ENCODE measurements at places on chromosomes 12 and 14.

GRCh38 chr14:68506021-68506644 is 286.7 kb downstream of the ZFP36L1 start:
- DNase-seq, result no peak

DNA sequence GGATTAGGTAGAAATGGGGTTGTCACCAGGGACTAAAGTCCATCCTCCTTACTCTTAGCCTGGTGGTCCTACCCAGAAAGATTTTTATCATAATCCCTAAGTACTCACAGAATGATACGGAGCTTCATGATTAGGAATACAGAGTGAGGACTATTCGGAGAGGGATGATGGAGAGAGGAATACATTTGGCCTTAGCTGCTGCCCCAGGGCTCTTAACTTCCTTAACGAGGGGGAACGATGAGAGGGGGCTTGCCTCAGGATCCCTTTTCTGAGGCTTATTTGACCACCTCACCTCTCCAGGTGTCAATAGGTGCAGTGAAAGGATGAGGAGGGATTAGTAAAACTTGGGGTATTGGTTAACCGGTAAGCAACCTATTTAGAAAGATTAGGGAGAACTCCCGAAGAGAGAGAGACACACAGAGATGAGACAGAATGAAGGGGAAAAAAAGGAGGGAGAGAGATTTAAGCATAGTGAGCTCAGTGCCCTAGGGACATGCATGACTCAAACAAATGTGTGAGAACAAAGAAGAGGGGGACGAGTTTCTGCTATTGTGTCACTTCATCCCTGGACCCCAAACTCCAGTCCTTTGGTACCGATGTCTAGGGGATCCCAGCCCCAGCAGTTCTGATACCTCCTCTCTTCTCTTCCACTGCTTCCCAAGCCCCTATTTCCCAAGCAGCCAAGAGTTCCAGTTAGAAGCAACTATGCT is 1.1 kb downstream of the NFE2 start:
- DNase-seq, result no peak

DNA sequence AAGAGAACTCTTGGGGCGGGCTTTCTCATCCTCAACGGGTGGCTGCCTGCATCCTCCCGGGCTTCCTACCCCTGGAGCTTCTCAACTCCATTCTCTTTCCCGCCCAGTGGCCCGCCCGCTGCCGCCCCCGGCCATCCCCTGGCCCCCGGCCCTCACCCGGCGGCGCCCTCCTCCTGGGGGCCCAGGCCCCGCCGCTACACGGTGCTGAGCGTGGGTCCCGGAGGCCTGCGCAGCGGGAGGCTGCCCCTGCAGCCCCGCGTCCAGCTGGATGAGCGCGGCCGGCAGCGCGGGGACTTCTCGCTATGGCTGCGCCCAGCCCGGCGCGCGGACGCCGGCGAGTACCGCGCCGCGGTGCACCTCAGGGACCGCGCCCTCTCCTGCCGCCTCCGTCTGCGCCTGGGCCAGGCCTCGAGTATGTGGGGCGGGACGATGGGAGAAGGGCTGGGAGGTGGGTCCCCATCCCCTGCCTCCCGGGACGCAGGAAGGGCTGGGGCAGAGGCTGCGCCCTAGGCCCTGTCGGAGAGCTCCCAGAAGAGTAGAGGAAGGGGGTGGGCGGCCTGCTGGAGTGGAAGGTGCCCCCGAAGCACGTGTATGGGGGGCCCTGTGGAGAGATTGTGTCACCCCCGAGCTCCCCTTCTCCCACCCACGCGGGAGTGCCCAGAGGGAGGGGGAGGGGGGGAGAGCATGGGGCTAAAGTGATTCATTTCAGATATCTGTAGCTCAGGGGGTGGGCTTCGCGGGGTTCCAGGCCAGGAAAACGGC is 1.5 kb downstream of the LAG3 start:
- DNase-seq, result no peak

DNA sequence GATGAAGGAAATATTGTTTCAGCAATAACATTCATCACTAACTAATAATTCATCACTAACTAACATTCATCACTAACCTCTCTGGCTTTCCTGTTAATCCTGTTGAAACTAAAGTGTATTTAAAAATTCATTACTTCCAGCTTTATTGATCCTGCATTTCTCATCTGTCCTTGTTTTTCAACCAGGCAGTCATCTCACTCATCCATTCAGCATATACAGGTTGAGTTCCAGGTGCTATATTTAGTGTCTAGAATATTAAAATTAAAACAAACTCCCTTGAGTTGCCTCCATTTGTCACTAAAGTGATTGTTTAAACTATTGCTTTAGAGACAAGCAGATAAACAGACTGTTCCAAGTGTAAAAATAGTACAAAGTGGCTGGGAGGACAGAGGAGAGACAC is 58.1 kb downstream of the ATXN7L3B start:
- DNase-seq, result no peak

DNA sequence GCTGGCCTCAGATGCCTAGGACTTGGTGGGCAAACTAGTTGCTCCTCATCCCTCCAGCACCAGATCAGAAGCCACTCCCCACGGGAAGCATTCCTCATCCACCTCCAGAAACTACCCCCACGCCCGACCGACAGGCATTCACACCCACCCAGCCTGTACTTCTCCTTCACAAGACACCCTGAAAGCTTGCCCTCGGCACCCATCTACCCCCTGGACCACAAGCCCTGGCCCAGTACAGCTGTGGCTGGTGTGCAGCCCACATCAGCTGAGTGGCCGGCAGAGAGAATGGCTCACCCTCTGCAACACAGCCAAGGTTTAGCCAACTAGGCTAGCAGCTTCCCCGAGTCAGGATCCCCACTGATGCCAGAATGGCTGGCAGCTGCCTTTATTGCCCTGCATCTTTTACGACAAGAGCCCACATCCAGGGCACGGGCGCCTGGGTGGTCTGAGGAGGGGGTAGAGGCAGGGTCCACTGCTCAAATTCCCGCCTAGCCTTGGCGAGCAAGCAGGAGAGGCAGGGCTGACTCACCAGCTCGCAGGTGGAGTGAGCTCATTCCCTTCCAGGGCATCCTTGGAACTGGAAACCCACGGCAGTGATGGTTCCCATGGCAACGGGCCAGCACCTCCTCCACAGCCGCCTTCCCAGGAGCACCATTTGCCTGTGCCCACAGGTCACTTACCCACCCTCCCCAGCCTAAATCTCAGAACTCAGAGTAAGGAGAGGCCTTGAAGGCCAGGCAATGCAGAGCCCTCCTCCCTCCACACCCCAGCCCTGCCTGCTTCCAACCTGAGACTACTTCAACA is 17.1 kb downstream of the ACTN1 start:
- DNase-seq, result no peak

GRCh38 chr14:81567302-81567701 is 33.6 kb upstream of the SEL1L start:
- DNase-seq, result no peak

GRCh38 chr12:104736307-104736706 is 221.8 kb downstream of the SLC41A2 start:
- DNase-seq, result no peak

DNA sequence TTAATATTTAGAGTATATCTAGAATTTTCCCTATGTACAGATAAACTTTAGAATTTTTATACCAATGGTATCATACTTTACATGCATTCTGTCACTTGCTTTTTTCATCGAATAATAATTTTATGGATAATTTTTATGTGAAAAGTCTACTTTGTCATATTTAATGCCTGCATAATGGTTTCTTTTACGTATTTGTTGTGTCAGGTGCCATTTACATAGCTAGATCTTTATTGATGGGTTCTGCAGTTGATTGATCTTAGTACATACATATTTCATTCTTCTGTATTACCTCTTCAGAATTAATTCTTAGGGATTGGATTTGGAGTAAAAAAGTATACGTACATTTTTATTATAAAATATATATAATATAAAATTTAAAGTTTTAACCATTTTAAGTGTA is 77.7 kb upstream of the NEDD1 start:
- no peak for DNase-seq

DNA sequence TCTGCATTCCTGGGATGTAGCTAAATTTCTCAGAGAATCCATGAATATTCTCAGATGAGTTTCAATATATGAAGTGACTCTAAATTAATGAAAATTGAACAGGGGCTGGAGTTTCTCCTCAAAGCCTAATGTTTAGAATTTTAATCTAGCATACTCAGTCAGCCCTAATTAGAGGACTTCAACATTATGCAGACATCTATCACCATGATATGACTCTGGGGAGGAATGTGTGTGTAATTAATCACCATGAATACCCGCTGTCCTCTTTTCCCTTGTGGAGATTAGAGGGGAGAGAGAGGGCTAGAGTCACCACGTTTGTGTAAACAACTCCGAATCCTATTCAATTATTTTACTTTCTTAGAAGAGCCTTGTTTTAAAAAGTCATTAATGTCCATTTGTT is 698.6 kb upstream of the MDGA2 start:
- no peak for DNase-seq

DNA sequence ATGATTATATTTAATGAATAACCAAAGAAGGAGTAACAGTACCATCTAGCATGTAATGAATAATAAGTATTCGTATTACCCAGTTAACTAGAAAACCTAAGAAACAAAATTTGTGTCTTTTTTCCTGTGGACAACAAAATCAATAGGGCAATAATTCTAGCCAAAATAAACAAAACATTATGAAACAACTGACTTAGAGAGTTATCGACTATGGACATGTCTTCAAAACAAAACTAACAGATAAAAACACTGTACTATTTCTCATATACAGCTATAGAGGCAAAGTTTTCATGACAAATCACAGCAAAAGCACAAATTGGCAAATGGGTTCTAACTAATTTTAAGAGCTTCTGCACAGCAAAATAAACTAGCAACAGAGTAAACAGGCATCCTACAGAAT is 224.1 kb downstream of the ALX1 start:
- no peak for DNase-seq

GRCh38 chr14:86450085-86450484 is 920.1 kb downstream of the FLRT2 start:
- no peak for DNase-seq

GRCh38 chr12:117836999-117837736 is 131.6 kb downstream of the KSR2 start:
- DNase-seq, result peak; percentile 56

DNA sequence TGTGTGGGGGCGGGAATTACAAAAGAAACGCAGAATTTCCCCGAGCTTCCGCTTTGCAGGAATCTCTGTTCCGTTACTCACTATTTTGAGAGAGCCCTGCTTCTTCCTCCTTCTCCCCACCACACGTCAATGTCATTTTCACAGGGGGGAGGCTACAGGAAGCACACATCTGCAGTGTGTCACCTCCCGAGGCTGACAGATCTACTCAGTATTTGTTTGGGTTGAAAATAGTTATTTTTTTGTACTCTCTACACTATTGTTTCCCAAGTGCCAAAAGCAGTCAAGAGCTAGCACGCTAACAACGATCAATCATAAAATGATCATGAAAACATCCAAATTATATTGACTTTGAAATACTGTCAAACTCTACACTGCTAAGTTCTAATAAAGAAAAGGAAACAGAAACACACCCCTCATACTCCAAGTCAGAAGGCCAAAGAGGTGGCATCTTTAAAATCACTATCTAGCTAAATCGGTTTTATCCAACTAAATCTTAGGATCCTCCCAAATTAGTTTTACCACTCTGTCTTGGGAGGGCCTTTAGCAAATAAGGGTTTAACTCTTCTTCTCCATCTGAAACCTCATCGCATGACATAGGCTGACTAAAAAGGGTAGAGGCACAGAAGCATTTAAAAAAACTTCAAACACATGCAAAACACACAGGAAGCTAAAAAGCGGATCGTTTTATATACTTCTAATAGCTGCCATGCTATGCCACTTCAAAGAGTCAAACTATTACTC is 51.8 kb downstream of the FOXN3 start:
- peak; percentile 73 for DNase-seq

GRCh38 chr12:94722664-94723063 is 72.3 kb upstream of the TMCC3 start:
- DNase-seq, result no peak

DNA sequence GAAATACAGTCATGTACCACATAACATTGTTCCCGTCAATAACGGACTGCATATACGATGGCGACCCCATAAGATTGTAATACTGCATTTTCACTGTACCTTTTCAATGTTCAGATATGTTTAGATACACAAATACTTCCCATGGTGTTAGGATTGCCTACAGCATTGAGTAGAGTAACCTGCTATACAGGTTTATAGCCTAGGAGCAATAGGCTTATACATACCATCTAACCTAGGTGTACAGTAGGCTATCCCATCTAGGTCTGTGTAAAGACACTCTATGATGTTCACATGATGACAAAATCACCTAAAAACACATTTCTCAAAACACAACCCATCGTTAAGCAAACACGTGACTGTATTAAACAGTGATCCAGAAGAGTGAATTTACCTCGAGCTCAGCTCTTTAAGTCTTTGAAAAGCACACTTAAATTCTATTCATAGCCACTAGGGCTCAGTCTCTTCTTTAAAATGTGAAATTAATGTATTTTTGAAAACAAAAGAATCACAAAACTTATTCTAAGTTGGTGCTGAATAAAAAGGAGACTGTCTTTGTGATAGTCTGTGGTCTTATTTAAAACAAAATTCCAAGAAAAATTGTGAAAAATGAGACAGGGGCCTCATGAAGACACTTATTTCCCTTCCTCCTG is 239.1 kb upstream of the ARID2 start:
- no peak for DNase-seq

DNA sequence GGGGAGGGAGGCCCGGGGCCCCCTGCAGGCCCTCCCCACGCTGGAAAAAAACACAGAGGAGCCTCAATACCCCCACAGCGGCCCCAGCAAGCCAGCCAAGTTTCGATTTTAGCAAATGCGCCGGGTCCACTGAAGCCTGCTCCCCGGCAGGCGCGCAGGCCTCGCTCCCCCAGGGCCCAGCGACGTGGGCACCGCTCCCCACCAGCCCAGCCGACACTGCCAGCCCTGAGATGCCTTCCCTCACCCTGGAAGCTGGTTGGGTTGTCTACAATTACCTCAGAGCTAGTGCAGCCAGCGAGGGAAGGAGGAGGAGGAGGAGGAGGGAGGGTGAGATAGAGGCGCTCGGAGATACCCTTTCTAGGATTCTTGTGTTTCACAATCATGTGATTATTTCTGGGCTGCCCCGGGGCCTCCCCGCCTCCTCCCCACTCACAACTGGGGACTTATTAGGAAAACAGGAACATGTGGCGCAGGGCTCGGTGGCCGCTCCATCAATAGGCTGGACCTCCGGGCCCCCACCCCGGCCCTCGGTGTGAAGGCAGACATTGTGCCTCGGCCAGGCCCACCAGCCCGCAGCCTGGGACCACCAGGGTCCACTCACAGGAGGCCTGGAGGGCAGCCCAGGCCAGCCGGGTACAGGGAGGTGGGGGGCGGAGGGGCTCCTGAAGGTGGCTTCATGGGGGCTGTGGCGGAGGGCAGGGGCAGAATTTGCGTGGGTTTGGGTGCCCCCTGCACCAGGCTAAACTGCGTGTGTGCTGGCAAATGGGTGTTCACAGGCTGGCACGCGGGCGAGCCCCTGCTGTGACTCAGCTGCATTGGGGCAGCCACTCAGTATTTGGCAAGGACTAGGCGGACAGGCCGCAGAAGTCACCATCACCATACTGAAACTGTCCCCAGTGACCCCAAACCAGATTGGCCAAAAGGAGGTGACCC is 109.9 kb downstream of the NCOR2 start:
- no peak for DNase-seq

DNA sequence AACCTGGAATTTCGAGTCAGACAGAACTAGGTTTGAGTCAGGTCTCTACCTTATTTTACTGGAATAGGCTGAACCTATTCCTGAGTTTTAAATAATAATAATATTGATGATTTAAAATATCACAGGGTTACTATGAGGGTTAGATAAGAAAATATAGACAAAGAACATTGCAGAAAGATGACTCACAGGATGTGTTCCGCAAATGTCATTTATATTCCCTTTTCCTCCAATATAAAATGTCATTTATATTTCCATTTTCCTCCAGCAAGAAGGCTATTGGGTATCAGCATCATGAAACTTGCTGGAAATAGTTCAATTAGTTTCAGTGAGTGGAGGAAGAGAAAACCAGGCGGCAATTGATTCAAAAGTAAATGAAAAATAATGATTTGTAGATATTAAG is 163.9 kb upstream of the RASSF8 start:
- no peak for DNase-seq
